ENCODE measurements at places on chromosomes 6 and 20.

DNA sequence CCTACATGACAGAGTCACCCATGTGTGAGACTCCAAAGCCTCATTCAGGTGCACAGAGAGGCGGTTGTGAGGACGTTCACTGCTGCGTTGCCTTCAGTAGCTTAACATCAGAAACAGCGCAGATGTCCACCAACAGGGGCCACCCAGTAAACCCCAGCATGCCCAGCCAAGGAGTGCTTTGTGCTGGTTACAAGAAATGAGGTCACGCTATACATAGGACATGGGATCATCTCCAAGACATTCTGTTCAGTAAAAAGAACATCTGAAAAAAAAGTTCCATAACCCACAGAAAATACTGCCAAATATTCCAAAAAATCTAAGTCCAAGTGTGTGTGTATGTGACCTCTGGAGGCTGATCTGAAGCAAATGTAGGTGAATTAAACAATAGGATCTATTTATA is 16.0 kb downstream of the SLC52A3 start:
- no peak for DNase-seq

- no peak for DNase-seq
Observed at GRCh38 chr6:117483645-117484016, 1.2 kb downstream of the DCBLD1 start.

DNA sequence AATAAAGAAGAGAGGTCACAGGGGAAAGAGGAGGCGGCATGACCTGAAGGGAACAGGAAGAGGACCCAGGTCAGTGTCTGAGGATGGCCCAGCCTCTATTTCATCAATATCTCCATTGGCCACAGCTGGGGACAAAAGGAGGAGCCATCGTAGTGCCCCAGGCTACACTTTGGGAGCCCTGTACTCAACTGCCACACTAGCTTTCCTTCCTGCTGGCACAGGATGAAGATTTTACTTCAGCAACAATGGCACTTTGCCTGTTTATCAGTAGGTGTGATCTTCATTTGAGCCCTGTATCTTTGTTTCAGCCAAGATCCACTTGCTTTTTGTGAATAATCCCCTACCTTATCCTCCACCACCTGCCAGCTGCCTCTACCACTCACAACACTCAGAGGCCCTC is 35.4 kb upstream of the RCAN2 start:
- no peak for DNase-seq

DNA sequence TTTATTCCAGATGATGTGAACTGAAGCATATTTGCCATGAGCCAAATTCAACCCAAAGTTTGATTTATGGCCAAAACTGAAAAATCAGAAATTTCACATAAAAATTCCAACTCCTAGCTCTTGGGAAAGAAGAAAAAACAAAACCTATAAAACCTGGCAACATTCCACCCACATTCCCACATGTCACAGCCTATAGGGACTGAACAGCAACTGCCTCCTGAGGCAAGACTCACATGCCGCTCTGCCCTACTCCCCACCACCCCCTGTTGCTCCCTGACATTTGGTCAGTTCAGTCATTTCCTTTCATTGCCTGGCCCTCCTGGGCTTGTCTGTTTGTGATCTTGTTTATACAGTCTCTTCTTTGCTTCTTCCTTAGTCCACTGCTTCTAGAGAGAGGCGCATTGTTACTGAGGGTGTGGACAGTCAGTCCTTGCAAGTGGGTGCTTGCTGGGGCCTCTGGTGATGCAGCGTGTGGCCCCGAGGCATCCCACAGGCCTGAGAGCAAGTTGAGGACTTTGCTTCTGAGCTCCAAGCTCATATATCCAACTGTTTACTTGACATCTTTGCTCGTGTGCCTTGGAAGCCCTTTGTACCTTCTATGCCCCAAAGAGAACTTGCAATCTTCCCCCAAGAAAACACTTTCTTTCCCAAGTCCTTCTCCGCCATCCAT is 31.4 kb downstream of the NFATC2 start:
- DNase-seq = no peak

- DNase-seq = peak; percentile 85
Observed at GRCh38 chr6:136788069-136788902, 4.0 kb downstream of the MAP3K5 start.

DNA sequence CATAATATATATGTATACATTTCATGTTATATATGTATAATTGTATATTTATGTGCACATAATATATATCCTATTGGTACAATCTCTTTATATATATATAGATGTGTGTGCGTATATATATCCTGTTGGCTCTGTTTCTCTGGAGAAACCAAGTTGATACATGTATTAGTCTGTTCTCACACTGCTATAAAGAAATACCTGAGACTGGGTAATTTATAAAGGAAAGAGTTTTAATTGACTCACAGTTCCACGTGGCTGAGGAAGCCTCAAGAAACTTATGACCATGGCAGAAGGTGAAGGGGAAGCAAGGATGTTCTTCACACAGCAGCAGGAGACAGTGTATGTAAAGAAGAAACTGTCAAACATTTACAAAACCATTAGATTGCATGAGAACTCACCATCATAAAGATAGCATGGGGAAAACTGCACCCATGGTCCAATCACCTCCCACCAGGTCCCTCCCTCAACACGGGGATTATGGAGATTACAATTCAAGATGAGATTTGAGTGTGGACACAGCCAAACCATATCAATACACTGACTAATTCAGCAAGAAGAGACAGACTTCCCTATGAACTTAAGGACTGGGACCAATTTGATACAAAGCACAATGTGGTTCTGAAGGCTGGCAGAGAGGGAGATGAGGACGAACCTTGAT is 14.0 kb downstream of the CST3 start:
- DNase-seq = no peak

- DNase-seq = no peak
Observed at GRCh38 chr20:35191419-35192117, 19.7 kb downstream of the PROCR start.

DNA sequence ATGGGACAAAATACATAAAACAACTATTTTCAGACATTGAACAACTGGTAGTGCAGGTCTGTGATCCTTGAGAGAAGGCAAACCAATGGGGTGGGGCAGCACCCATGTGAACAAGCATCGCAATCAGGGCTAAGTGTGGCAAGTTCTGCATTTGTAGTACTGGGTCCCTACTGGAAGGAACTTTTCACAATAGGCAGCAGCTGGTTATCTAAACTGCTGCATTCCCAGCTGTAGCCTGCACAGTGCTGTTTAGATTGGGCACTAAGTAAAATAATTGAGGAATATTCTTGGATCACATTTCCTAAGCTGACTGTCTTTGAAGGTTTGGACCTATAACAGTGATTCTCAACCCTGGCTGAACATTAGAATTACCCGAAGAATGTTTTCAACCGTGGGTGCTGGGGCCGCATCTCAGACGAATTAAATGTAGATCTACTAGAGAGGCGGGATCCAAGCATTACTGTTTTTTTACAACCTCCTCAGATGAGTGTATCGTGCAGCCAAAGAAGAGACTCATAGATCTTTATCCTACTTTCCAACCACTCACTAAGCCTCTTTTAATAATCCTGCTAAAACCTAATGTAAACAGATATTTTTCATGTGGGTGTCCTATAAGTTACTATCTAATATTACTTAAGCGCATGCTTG is 12.4 kb upstream of the MAP3K4 start:
- DNase-seq = no peak

GRCh38 chr6:71258078-71258866 is 30.3 kb upstream of the OGFRL1 start:
- DNase-seq = no peak

DNA sequence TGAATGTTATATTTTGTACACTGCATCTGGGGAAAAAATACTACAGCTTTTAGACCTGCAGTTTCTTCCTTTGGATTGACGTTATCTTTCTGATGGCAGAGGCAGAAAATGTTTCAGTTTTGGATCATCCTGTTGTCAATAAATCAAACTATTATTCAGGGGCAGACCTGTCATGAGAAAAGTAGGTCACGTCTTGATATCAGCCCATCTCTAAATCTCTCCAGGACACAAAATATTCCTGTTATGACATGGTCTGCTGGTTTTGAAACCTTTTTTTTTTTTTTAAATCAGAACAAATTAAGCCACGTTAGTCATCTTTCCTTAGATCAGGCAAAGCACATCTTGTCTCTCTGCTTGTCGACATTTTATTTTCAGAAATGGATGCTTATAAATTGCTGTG is 24.0 kb downstream of the IL20RA start:
- DNase-seq = no peak

DNA sequence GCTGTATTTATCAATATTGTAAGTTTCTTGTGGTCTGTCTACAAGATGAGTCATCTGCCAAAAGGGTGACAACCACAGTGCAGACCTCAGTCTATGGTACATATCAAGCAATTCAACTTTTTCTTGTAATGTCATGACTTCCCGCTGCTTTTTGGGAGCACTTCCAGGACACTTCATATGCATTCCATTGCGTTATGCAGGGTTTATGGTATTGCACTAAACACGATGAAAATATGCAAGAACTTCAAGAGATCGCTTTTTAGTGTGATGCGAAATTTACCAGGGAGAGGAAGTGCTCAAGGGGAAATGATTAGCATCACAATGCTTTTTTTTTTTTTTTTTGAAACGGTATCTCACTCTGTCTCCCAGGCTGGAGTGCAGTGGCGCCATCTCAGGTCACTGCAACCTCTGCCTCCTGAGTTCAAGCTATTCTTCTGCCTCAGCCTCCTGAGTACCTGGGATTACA is 166.5 kb downstream of the TFAP2A start:
- no peak for DNase-seq

GRCh38 chr6:30465595-30466306 is 23.6 kb upstream of the HLA-E start:
- no peak for DNase-seq

DNA sequence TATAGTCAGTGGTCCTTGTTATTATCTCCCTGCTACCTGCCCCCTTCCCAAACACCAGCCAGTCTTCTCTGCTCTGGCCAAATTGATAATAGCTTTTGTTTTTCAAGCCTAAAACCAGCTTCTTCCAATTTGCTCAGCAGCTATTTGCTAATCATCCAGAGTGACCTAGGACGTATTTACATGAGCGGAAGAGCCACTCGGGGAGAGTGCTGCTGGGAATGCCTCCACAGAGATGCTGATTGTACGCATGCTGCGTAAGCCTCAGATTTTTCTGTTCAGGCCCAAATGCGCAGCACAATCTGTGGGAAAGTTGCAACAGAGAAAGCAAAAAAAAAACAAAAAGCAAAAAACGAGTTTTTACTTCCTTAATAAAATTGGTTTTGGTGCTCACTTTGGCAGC is 24.4 kb upstream of the ID1 start:
- no peak for DNase-seq

GRCh38 chr6:80380566-80380965 is 274.1 kb downstream of the BCKDHB start:
- no peak for DNase-seq

DNA sequence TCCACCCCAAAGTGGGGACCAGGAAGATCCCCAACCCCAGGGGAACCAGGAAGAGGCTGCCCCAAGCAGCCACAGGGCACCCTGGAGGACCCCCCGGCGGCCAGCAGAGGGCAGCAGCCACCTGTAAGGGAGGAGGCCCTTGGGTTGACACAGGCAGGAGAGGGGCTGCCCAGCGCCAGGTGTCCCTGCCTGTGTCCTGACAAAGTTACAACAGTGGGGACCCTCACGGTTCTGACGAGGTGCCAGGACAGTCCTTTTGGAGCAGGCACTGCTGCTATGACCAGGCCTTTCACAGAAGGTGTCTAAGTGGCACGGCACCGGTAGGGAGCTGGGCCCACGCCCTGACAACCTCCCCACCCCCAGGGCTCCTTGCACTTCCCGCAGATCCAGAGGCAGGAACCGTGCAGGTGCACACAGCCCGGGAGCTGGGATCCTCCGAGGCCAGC is 176.7 kb downstream of the BMP7 start:
- DNase-seq = no peak

DNA sequence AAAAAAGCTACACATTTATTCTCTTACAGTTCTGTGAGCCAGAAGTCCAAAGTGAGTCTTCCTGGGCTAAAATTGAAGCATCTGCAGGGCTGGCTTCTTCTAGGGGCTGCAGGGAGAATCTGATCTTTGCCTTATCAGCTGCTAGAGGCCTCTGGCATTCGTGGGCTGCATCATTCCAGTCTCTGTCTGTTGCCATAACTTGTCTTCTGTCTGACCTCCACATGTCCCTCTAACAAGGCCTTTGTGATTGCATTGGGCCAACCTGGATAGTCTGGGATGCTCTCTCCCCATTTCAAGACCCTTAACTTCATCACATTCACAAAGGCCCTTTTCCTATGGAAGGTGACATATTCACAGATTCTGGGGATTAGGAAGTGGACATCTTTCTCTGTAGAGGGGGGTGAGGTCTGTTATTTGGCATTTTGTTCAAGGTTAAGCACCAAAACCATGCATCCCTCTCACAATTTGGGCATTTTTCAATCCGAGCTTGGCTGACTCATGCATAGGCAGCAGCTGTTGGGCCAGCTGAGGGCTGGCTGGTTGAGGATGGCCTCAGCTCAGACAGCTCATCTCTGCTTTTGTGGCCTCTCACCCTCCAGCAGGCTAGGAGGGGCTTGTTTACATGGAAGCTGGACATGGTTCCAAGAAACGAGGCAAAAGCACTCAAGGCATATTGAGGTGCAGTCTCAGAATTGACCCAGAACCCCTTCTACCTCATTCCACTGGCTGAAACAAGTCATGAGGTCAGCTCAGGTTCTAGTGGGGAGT is 116.1 kb upstream of the NXT1 start:
- DNase-seq = no peak

- DNase-seq = no peak
Observed at GRCh38 chr6:144460327-144461095, 175.4 kb downstream of the UTRN start.

DNA sequence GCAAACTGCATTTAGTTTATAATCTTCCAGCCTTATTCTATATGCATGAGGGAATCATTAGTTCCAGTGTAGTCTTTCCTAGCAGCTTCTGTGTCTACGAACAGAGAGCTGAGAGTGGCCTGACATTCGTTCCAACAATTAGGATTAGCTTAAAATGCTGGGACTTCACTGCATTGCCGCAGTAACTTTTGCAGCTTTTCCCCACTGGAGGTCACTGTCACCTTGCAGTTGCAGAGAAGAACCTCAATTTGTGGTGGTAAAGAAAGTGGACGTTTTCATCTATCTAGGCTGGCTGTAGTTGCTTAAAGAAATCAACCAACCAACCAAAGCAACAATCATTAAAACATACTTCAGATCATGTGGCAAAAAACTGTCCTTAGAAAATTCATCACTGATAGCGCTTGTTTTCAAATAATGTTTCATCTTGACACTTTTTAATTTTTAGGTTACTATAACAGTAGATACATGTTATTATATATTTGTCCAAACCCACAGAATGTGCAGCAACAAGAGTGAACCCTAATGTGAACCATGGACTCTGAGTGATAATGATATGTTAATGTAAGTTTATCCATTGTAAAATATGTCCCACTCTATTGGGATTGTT is 12.2 kb downstream of the MYLK4 start:
- DNase-seq = peak; percentile 4

GRCh38 chr6:160264061-160264612 is 5.5 kb upstream of the SLC22A2 start:
- no peak for DNase-seq

Measured in GF-D8 (cell line).